ENCODE measurements at places on chromosomes 12 and 14.

- DNase-seq: no peak
These were observed 5.9 kb upstream of the ASB8 start for GRCh38 chr12:48163150-48163747.

- no peak for DNase-seq
These were observed 32.4 kb downstream of the NEMF start for GRCh38 chr14:49820176-49820575.

- no peak for DNase-seq
These were observed 18.9 kb downstream of the LEMD3 start for GRCh38 chr12:65188179-65188701.

- no peak for DNase-seq
These were observed 75.4 kb downstream of the BTG1 start for GRCh38 chr12:92070054-92070863.

DNA sequence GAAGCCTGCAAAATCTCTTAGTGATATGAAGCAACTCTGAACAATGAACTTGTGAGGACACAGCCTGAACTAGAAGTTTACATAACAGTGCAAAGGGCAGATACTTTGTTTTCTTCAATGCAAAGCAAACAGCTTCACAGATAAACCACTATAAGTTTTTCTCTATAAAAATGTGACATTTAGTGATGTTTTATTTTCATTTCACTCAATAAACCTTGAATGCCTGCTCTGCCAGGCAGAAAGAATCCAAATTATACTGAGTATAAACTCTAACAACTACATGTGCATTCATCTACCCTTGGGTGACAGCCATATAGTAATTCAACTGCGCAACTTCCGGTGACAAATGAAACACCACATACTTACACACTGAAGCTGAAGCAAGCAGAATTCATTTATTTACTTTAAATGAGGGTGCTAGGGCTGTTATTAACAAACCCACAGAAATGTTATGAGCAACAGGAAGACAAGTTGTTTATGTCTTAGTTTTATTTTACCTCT is 10.3 kb downstream of the DCP1B start:
- DNase-seq: peak; percentile 8

- DNase-seq: no peak
These were observed 50.3 kb upstream of the SLC2A13 start for GRCh38 chr12:40156021-40156764.

GRCh38 chr14:59274991-59275391 is 86.5 kb downstream of the DAAM1 start:
- DNase-seq: no peak

DNA sequence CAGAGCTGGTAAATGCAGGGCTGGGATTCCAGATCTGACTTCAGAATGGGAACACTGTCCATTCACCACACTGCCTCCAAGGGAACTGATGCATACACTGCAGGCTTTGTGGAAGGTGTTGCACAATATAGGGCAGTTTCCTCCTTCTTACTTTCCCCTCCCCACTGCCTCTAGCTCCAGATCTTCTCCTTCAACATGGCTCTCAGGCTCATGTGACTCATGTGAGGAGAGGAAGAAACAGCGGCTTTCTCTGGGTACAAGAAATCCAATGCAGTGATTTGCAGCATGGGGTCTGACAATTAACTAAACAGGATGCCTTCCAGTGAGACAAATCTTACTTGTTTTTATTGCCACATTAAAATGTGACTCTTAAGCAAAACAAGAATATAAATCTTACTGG is 447.6 kb upstream of the CCDC196 start:
- no peak for DNase-seq

DNA sequence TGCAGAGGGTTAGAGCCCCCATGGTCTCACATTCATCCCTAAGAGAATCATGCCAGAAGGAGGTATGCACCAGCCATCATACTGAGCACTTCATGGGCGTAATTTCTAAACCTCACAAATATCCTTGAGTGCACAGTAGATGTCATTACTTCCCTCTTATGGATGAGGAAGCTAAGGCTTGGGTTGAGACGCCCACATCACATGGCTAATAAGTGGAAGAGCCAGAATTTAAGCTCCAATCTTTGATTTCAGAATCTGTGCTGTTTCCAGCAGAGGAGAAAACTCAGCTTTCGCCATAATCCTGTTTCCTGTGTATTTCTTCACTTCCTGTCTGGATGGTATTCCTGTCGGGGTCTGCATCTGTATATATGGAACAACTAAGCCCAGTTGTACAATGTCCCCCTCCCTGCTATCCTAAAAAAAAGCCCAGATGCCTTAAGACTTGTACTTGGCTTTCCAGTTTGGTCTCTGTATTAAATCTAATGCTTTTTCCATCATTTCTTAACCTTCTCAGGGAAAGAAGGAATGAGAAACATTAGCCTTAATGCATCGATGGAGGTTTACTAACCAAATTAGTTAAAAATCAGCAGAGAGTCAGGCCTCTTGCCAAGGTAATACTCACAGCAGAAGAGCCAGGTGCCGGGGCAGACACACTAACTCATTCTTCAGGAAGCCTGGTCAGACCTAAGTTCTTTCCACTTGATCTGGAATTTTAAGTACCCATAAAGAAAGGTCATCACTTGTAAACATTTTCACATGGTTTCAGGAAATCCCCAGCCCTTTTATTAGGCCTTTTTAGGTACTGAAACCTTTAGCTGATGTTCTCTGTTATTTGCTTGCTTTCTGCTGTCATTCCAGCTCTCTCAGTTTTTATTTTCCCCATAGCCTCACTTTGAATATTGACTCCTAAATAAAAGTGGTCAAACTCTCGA is 5.3 kb downstream of the ISCU start:
- no peak for DNase-seq

DNA sequence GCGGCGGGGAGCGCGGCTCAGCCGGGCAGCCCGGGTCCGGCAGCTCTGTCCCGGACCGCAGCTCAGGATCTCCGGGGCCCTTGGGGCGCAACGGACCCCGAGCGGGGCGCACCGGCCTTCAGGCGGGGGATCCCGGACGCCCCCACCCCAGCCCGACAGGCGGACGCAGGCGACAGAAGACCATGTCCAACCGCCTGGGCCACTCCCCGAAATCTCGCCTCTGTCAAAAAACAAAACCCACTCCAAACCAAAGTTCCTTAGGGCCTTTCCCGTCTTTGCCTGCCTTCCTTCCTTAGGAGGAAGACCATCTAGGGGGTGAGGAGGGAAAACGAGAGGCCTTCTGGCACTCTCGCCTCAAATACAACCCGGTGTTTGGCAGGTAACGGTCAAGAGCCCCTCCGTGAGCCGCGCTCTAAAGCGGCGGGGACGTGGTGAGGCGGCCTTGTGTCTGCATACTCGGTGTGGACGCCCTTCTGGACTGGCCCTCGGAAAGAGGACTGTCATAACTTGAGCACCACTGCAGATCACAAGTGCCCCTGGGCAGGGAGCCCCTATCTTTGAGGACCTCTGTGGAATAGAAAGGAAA is 604 bp downstream of the HCFC2 start:
- no peak for DNase-seq

DNA sequence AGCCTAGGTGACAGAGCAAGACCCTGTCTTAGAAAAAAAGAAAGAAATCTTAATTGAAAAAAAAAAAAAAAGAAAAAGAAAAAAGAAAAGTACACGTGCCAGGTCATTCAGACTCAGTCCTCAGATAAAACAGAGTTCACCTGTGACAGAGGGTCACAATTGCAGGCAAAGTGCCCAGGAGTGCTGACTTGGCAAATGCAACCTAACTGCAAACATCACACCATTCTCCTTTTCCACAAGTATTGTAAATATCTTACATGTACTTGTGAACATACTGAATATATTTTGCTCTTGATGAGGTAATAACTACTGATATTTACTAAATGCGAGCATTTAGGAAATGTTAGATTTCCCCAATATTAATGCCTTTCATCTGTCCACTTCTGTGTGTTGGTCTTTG is 9.0 kb upstream of the COL2A1 start:
- no peak for DNase-seq

- no peak for DNase-seq
These were observed 12.4 kb downstream of the IL22 start for GRCh38 chr12:68240975-68241374.

GRCh38 chr14:91227183-91227628 is 17.3 kb downstream of the GPR68 start:
- DNase-seq: no peak

- DNase-seq: peak; percentile 82
These were observed 85.3 kb downstream of the RFLNA start for GRCh38 chr12:124379938-124380754.

- DNase-seq: peak; percentile 89
These were observed 905.4 kb downstream of the SLC16A7 start for GRCh38 chr12:60501124-60501729.

DNA sequence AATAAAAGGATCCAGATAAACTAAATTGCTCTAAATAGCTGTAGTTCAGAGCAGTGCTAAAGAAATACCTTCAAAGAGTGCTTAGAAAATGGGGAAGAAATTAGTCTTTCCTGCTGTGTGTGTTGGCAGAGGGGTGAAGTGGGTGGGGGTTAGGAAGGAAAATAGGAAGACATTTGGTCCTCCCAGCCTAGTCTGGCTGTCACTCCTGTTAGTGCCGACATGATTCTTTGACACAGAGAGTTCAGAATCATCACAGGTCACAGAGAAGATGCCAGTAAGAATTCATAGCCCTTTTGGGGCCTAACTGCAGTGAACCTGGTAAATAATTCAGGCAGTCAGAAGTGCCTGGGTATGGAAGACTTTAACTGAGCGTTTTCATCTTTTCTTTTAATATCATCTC is 74.8 kb downstream of the FLRT2 start:
- DNase-seq: no peak

GRCh38 chr12:115210533-115211252 is 526.7 kb upstream of the TBX3 start:
- no peak for DNase-seq

- DNase-seq: no peak
These were observed 39.3 kb downstream of the C12orf56 start for GRCh38 chr12:64351265-64351664.

- DNase-seq: no peak
These were observed 14.2 kb downstream of the SEL1L start for GRCh38 chr14:81519200-81520011.

DNA sequence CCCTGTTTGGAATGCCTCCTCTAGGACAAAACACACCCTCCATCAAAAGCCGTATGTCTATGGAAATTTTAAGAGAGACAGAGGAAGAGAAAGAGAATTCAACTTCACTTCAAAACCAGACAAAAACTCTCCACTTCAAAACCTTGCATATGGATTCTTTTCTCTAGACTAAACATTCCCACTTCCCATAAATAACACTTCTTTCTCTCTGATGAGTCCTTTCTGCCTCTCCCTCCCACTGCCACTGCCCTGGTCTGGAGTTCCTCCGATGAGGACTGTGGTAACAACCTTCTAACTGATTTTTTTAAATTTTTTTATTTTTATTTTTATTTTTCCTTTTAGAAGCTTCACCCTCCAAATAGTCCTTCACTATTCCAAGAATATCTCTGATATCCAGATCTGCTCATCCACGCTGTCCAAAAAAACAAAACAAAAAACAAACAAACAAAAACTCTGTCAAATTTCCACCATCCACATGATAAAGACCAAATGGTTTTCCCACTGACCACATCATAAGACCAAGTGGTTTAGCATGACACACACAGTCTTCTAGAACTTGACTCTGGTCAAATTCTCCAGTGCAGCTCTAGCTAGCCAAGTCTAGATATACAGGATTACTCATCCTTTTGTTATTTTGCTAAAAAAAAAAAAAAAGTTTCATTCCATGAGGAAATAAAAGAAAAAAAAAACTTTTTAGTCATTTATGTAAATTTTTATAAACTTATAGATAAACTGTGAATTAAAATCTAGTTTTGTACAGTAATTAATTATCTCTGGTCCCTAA is 256.0 kb downstream of the PPFIA2 start:
- DNase-seq: peak; percentile 92

DNA sequence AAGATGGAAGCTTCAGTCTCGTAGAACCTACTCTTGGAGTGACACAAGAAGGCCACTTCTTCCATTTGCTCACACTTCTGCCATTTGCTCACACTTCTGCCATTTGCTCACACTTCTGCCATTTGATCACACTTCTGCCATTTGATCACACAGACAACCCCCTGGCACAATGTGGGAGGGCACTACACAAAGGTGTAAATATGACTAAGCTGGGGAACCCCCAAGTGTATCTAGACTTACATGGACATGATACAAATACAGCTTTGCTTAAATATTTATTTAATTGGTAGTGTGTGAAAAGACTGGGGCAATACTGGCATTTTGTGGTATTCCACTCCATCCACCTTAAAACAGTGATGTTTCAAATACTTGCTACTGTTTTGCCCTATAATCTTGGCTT is 296.2 kb upstream of the PPFIA2 start:
- no peak for DNase-seq

GRCh38 chr12:102618197-102618877 is 138.0 kb upstream of the IGF1 start:
- no peak for DNase-seq

DNA sequence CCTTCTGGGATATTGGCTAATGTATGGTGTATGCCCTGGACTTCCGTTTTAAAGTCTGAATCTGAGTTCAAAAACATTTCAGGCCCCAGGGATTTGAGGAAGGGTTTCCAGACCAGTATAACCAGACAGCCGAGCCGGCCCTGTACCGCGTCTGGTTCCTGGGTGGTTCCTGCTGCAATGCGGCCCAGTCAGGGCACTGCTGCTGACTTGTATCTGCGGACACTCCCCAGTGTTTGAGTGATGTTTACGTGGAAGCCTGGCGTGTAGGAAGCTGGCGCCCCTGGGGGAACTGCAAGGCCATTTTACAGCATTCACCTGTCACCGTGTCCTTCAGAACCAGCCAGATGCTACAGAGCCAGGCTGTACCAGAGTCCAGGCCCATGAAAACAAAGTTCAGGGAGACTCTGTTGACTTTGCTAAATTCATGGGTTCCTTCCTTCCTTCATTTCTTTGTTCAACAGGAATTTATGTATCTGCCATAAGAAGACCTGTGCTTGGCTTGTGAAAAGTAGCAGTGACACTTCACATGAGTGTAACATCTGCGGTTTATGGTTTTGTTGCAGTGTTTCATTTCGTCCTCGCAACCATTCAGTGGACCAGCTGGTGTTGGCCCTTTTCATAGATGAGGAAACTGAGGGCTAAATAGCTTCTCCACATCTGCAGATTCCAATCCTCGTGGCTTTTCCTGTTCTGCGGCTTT is 16.8 kb downstream of the EML1 start:
- DNase-seq: no peak

DNA sequence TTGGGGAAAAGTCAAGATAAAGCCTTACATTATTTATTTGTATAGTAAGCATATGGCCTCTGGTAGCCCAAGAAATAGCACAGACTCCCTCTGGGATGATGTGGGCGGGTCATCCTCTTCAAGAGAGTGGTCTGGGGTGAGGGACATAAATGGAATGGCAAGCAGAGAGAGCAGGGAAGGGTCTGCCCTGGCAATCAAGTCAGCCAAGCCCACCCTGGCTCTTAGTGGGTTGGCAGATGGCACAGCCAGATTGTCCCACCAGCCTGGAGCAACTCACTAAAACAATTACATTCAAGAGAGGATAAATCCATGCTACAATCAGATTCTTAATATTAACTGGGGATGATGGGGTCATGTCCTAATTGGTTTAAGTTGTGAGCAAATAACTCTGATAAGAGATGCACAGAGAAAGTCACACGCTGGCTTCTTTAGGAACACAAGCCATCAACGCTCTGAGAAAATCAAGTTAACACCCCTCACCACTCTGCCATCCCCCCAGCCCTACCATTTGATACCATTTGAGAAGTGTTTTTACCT is 2.8 kb upstream of the PELI2 start:
- DNase-seq: no peak
